D721Med (cell line): ENCODE measurements at places on chromosomes 16 and 17.
A peak's percentile ranks its signal among the peaks of the same experiment; 100 is the strongest.

DNA sequence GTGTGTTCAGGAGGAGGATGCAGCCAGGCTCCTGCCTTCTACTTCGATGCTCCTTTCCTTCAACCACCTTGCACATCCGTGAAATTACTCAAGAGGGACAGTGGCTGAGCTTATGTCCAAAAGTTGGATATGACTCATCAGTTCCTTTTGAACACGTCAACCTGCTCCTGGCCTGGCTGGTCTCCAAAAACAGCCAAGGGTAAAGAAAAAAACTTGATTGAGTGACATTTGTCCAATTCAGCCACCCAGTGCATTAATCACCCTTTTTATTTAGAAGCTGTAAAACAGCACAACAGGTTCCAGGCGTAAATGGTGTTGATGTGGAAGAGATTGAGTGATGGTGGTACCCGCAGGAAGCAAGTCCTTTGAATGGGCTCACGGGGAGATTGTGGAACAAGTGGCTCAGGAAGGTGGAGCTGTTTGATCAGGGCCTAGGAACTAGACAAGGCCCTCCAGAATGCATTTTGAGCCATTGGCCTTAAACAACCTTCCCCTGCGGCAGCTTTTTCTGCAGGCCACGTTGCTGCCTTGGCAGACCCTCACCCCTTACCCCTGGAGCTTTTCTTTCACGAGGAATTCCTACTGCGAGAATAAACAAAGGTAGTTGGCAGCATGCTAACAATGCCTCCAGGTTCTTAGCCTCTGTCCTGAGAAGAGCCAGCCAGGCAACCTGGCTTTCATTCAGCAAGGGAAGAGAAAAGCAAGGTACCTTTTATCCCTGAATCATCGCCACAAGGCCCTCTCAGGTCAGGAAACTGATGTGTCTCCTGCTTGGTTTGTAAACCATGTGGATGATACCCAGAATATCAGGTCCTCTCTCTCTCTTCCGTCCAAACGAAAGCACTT is 173.3 kb upstream of the CACNG5 start:
- no peak for DNase-seq

DNA sequence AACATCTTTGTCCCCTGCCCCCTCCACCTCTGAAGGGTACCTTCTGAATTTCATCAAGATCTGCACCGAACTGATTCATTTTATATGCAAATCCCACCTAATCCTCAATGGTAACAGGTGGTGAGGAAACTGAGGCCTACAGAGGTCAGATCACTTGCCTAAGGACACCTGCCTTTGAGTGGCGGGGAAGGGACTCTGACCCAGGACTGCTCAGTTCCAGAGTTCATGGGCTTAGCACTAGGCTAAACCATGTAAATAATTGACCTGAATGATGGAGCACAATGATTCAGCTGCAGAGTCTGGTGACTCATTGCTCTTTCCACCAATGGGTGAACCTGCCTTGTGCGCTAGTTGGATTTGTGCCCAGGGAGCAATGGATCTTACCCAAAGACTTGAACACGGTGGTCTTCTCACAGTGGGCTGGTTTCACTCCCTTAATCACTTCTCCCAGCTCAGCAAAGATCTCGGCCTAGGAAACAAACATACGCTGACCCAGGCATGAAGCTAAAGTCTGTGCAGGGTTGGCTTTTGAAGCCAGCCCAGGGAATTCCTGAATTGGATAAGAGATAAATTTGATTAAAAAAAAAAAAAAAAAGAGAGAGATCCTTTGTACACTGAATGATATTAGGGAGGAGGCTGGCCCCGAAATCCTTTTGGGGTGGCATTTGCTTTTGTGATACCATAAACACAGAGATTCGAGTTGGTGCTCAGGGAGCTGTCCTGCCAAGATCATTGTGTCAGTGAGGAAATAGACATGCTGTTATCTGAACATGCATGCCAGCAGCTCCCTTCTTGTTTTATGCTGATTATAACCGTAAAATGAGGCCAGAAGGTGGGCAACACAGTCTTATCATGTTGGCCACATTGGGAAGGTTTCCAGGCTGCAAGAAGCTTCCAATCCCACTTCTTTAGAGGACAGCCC is 17.0 kb downstream of the CRYM start:
- no peak for DNase-seq

GRCh38 chr17:33055171-33055611 is 63.5 kb downstream of the SPACA3 start:
- no peak for DNase-seq

DNA sequence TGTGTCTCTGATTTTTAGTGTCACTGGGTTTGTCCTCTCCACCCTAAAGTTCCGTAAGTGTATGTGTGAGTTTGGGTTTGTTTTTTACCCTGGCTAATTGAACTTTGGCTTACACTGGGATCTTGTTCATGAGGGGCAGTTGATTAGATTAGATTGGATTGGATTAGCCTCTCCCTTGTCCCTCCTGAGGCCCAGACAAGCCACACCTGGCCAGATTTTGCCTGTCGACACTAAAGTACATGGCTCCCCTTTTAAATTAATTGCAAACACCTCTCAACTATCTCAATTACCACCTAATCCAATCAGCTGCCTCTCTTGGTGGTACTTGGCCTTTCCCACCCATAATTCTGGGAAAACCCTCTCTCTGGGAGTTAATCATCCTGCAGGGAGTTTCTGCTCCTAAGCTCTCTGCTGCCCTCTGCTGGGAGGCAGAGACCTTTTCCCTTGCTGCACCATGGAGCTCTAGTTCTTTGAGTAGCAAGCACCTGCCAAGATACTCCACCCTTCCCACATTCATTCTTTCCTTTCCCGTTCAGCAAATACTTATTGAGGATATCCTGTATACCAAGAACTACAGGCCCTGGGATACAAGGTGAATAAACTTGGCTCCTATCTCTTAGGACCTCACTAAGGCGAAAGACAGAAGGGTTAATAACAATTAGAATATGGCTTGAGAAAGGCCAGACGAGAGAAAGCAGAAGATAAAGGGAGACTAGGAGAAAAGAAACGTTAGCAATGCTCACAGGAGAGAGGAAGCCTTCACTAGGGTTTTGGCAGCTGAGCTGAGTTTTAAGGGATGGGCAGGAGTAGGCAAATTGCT is 60.0 kb upstream of the MPHOSPH6 start:
- DNase-seq: no peak

- DNase-seq: no peak
Observed at GRCh38 chr17:79027925-79028491, 4.0 kb downstream of the C1QTNF1 start.

- no peak for DNase-seq
Observed at GRCh38 chr17:773467-774312, 8.4 kb downstream of the GLOD4 start.

DNA sequence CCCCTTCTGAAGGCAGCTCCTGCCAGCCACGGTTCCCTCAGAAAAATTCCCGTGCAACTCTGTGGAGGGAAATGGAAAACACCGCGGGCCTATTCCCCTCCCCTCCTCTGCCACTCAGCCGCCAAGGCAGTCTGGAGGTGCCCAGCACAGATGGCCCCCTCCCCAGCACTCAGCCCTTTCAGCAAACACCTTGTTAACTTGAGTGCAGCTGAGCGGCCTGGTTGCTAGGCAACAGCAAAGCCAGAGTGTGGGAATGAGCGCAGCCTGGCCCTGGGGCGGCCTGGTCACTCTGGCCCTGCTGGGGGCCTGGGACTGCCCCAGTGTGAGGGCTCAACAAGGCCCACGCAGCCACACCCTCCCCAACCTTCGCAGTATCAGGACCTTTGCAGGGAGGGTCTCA is 32.8 kb downstream of the CACNA1G start:
- peak; percentile 96 for DNase-seq

DNA sequence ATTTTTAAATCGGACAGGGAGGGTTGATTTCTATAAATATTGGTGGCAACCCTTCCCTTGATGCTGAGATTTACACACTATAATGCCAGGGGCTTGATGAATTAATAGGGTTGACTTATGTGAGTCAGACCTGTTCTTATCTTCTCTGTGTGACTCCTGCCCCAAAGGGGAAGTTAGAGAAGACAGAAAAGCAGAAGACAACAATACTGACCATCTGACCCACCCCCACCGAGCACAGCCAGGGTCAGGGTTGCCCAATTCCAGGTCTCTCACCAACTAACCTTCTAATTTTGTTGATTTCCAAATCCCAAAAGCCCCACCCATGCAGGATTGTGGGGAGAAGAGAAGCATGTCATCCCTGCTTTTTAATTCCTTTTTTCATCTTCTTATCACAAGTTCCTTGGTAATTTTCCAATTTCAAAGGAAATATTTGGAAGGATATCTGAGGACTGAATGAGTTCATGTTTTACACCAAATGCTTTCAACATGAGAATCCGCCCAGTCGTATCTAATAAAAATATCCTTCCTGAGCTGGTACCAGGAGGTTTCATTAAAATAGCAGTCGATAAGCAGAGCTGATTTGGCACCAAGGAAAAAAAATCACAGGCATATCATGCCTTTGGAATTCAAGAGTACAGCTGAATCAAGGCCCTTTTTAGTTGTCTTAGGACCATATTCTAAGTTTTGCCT is 603.4 kb upstream of the CDH11 start:
- DNase-seq: no peak

- DNase-seq: no peak
Observed at GRCh38 chr16:15445450-15445849, 11.1 kb downstream of the BMERB1 start.

DNA sequence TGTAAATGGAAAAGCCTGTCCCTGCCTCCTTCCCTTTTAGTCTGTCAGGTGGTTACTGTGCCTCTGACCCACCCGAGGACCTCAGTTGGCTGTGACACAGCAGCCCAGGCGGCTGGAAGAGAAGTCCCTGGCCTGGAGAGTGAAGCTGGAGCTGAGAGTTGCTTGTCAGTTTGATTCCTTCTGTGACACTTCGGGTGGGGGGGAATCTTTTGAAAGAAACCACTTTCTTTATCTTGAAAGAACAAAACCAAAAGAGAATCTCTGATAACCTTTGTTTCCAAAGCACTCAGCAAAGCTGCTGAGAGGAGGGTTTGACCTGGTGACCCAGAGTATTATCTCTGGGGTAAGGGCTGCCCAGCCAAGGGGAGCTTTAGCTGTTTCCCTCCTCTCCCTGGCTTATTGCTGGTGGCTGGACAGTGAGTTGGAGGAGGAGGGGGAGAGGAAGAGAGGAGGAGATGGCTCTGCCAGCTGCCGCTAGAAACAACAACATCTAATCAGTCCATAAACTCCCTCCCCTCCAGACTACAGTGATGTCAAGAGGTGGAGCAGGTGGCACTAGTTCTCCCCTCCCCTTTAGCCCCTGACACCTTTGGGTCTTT is 34.0 kb downstream of the YPEL2 start:
- DNase-seq: no peak

- no peak for DNase-seq
Observed at GRCh38 chr16:2708290-2708639, 11.8 kb downstream of the PRSS27 start.

DNA sequence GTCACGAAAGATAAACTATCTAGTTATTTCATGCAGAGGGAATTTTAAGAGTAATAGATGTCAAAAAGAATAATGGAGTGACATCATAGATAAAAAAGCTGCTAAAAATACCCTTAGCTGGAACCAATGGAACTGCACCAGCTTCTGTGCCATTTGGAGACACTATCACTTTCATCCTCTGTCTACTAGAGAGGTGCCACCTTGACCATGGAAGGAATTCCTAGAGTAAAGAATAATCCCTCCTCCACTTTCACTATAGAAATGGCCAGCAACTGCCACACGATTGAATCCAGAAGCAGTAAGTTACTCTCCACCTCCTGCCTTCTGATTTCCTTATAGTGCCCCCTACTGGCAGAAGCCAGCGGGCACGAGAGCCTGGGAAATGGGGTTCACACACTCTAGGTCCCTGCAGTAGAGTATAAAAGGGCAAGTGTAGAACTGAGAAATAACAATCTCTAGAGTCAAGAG is 2.8 kb upstream of the ALDH3A2 start:
- no peak for DNase-seq

DNA sequence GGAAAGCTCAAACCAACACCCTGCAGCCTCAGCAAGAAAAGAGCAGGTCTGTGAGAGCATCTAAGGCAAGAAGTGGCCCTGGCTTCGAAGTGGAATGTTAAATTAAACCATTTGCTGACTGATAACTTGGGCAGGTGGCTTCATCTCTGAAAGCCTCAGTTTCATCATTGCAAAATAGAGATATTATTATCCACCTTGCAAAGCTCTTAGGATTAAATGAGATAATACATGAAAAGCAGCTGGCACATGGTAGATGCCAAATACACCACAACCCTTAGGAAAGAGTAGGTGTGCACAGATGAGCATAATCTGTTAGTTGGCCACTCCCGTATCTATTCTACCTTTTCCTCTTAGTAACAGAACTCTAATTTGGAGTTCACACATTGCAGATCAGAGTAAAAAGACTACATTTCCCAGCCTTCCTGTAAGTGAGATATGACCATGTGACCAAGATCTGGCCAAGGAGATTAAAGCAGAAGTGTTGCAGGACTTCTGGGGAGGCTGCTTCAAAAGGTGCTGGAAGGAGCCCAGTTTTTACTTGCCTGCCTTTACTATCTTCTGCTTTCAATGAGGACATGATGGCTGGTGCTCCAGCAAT is 288.7 kb downstream of the SOX9 start:
- DNase-seq: no peak

GRCh38 chr17:30095507-30096244 is 20.9 kb upstream of the NSRP1 start:
- no peak for DNase-seq
